DMS79 treated with DMSO at 0.1 percent for 48 hours (cell line): ENCODE measurements at places on chromosomes 7 and 10.

GRCh38 chr7:74141705-74142104 is 32.5 kb upstream of the EIF4H start:
- no peak for DNase-seq

GRCh38 chr7:71782051-71782450 is 630.1 kb downstream of the CALN1 start:
- no peak for DNase-seq

GRCh38 chr10:34687434-34688210 is 127.5 kb downstream of the PARD3 start:
- DNase-seq, result no peak

- no peak for DNase-seq
Measured at GRCh38 chr7:43904533-43905208, 1.7 kb downstream of the URGCP start.

GRCh38 chr7:99459087-99459486 is 6.9 kb downstream of the ATP5MF start:
- DNase-seq, result no peak
